ENCODE measurements at places on chromosomes 5 and 9. TPM values are rescaled to one million over a fixed set of nuclear protein-coding genes. Genes with fewer than 3 reads are reported as not detected.

The TRIM23 gene
- total RNA-seq, result 14.6 TPM

- DNase-seq, result no peak
- H3K4me1 ChIP-seq, result peaks cover 11% of the 10 kb centered on the region
- no peak overlapping the region for H3K4me3 ChIP-seq
- no peak overlapping the region for H3K27ac ChIP-seq
- H3K36me3 ChIP-seq, result no peaks in the 10 kb centered on the region
Measured at GRCh38 chr9:77981332-77981731, 50.3 kb downstream of the GNAQ start.

The SUSD3 gene
- total RNA-seq, result 4.1 TPM

- H3K27me3 ChIP-seq, result no peaks in the 10 kb centered on the region
- no peaks in the 10 kb centered on the region for H3K36me3 ChIP-seq
Measured at GRCh38 chr5:132528866-132529634, 14.3 kb downstream of the IL5 start.

GRCh38 chr9:14170973-14171596 lies 142.9 kb downstream of the NFIB start:
- no peaks in the 10 kb centered on the region for H3K36me3 ChIP-seq
- H3K27me3 ChIP-seq, result no peaks in the 10 kb centered on the region
- no peak overlapping the region for H3K27ac ChIP-seq
- DNase-seq, result no peak
- H3K4me3 ChIP-seq, result no peak overlapping the region

DNA sequence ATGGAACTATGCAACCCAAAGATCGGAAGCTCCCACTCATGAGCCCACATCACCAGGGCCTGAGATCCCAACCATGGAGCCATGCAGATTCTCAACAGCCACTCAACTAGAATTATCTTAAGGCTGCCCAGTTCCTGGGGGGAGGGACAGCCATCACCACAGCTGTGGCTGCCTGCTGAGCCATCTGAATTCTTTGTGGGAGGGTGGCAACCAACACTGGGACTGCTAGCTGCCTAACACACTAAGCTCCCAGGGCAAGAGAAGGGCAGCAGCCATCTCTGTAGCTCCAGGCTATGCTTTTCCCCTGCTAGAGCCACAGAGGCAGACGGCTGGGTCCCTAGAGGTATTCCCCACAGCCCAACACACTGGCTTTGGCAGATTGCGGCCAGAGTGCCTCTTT lies 251.3 kb upstream of the GRAMD2B start:
- H3K36me3 ChIP-seq, result no peaks in the 10 kb centered on the region
- H3K27ac ChIP-seq, result no peak overlapping the region
- H3K27me3 ChIP-seq, result no peaks in the 10 kb centered on the region

The MVB12B gene
- 10.5 TPM for total RNA-seq

GRCh38 chr9:93126825-93127368 lies 7.2 kb downstream of the NINJ1 start:
- H3K4me1 ChIP-seq, result peaks cover 8% of the 10 kb centered on the region
- peak; percentile 63 for DNase-seq
- H3K27ac ChIP-seq, result peak overlapping the region; percentile 40
- H3K36me3 ChIP-seq, result peaks cover 14% of the 10 kb centered on the region
- no peaks in the 10 kb centered on the region for H3K27me3 ChIP-seq

GRCh38 chr5:179852993-179853547 lies 5.5 kb downstream of the MRNIP start:
- no peak for DNase-seq
- no peak overlapping the region for H3K4me3 ChIP-seq
- no peaks in the 10 kb centered on the region for H3K27me3 ChIP-seq
- peaks cover 21% of the 10 kb centered on the region for H3K36me3 ChIP-seq

- H3K27ac ChIP-seq, result no peak overlapping the region
- no peak overlapping the region for H3K4me3 ChIP-seq
- H3K27me3 ChIP-seq, result no peaks in the 10 kb centered on the region
- no peaks in the 10 kb centered on the region for H3K4me1 ChIP-seq
- no peaks in the 10 kb centered on the region for H3K36me3 ChIP-seq
- no peak for DNase-seq
Measured at GRCh38 chr9:69771775-69772418, 12.1 kb upstream of the PTAR1 start.

The ESM1 gene
- 0.28 TPM for total RNA-seq

The SLC6A3 gene
- total RNA-seq, result not detected

DNA sequence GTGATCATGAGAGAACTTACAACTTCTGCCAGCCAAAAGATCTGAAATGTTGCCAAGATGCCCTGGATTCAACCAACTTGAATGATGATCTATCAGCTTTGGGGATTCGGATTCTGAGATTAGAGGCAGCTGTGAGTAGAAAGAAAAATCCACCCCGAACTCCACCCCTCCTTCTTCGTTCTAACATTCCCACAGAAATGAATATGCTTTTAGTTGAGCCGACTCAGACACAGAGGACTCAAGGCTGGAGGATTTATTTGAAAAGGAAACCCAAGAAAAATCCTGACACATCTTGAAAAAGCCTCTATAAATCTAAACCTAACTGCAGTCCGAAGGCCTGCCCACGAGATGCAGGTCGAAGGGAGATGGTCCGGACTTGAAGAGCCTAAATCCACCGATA lies 275.0 kb downstream of the GAS1 start:
- H3K4me3 ChIP-seq, result no peak overlapping the region
- no peak for DNase-seq
- H3K36me3 ChIP-seq, result no peaks in the 10 kb centered on the region
- no peaks in the 10 kb centered on the region for H3K4me1 ChIP-seq

The C5orf63 gene
- 3.1 TPM for total RNA-seq

The JADE2 gene
- 5.7 TPM for total RNA-seq

- no peaks in the 10 kb centered on the region for H3K27me3 ChIP-seq
- H3K4me3 ChIP-seq, result no peak overlapping the region
- H3K27ac ChIP-seq, result no peak overlapping the region
Measured at GRCh38 chr5:96692441-96692840, 30.3 kb downstream of the CAST start.
